NCI-H1417 treated with DMSO at 0.1 percent for 48 hours (cell line): ENCODE measurements at places on chromosomes 12 and 14.

DNA sequence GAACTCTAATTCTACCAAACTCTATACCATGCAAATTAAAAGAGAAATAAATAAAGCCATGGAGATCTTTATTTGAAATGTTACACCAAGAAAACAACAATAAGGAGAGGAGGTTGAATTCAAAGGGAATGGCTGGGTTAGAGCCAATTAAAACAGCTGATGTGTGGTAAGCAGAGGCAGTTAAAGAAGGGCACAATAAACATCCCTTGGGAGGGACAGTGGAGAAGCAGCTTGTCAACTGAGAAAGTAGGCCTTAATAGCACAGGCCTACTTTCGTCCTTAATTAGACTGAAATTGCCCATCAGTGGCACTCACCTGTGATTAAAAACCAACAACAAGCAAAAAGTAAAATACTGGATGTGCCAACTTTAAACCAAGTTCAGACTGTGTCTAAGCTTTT lies 16.3 kb upstream of the NAV3 start:
- DNase-seq, result no peak

- DNase-seq, result no peak
These were observed 3.7 kb upstream of the CLBA1 start for GRCh38 chr14:104981699-104982541.

- DNase-seq, result no peak
These were observed 1141.2 kb upstream of the TMEM132C start for GRCh38 chr12:127125607-127126259.

DNA sequence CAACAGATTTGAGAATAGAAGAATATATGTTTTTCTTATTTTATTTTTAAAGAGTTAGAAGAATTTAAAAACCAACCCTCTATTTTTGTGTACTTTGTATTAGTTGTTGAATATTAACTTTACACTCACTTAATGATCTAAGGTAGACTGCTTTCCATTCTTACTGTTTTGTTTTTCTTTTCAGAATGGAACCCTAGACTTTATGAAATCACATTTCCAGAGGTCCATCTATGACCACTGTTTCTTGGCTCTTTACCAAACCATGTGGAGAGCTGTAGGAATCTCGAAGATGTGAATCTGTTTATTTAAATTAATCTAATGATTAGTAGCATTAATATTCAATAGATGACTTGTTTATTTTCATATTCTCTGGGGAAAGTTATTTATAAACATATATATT lies 7.2 kb upstream of the PIK3C2G start:
- no peak for DNase-seq

- no peak for DNase-seq
These were observed 15.1 kb downstream of the CYP46A1 start for GRCh38 chr14:99699085-99699760.
